Subcutaneous adipose tissue (tissue), 4 donors: ENCODE measurements at places on chromosomes 2 and 18. TPM values are rescaled to one million over a fixed set of nuclear protein-coding genes. Genes with fewer than 3 reads are reported as not detected.

Gene RALB
- 54.2 TPM for total RNA-seq

Gene ZBTB7C
- 5.5 TPM for total RNA-seq

Gene PDE1A
- 11.0 TPM for total RNA-seq

Gene SCYGR3
- total RNA-seq = not detected

Gene TEX44
- total RNA-seq = not detected

Gene HOXD9
- total RNA-seq = 3.8 TPM

Gene CXCR4
- total RNA-seq = 36.7 TPM

Gene RNU2-63P
- not detected for total RNA-seq

Gene MOGAT1
- total RNA-seq = 2.9 TPM

Gene RTP5
- not detected for total RNA-seq

Gene TFPI
- total RNA-seq = 219 TPM

Gene GPBAR1
- 28.1 TPM for total RNA-seq

Gene TMEM18
- 14.3 TPM for total RNA-seq
